ENCODE measurements at places on chromosomes 2 and 18. TPM values are rescaled to one million over a fixed set of nuclear protein-coding genes. Genes with fewer than 3 reads are reported as not detected.

- no peak for DNase-seq
These were observed 187.8 kb upstream of the RAB6C start for GRCh38 chr2:129791712-129792111.

- DNase-seq = no peak
These were observed 16.5 kb downstream of the BIN1 start for GRCh38 chr2:127090281-127091120.

DNA sequence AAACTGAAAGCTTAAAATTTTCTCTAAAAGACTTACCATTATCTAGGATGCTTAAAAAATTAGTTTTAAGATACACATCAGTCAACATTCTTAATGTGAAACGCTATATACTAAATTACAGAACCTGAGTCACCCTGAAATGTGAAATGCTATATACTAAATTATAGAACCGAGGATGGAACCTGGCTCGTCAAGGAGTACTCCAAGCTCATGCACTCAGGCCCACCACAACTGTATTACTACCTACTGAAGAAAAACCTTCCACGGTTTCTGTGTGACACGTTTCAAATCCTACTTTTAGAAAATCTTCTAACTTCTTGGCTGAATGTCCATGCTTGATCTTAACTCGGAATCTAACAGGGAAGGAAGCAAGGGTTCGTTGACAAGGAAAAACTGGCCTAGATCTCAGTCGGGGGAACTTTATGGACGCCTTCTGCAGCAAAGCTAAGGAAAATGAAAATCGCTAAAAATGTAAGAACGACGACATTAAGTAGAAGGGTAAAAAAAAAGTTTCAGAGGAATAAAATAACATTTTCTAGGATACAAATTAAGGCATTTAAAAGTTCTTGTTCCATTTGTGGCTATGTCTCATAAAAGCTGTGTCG is 1.4 kb downstream of the PRKD3 start:
- DNase-seq = no peak

DNA sequence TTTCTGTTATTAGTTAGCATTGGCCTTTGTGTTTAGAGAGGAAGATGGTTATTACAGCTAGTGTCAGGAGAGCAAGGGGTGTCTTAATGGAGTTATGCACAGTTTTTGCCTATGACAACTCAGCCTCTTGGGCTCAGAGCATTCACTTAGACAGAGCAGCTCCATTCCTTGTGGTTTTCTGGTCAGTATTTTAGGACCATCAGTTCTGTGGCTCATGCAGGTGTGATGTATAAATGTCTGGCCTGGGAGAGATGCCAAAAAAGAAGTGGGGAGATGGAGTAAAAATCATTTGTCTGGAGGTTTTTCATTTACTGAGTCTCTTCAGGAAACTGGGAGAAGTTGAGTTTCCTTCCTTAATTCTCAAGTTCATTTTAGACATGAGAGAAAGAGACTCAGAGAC is 79.7 kb downstream of the PRKCE start:
- no peak for DNase-seq

DNA sequence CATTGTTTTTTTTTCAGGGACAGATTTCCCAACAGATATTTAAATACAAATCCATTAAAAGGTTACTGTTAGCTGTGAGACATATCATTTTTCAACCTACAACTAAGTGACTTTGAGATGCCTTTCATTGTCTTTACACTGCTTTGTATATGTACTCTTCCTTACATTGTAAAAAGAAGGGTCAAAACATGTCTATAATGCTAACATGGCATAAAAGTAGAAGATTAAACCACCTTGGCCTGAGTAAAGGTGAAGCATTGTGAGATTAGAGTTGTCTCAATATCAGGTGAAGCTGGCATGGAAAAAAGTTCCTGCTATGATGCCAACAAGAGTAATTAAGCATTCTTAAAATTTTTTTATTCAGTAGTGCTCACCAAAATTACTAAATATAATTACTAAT is 1508.5 kb upstream of the NXPH2 start:
- no peak for DNase-seq

DNA sequence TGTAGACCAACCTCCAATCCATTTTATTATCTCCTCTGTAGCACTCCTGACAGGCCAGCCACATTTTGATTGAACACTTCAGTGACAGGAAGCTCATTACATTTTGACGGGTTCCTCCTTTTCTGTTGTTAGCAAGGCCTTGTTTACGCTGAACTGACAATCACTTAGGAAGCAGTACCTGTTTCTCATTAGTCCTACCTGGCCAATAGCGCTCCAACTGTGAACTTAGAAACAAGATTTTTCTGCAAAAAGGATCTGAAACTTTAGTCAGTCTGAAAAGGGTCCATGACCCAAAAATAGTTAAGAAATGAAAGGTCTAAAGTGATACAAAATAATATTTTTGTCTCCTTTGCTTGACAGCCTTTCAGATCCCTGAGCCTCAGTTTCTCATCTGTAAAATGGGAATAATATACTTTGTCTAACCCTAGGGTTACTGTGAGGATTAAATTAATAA is 119.6 kb upstream of the MSTN start:
- DNase-seq = no peak

DNA sequence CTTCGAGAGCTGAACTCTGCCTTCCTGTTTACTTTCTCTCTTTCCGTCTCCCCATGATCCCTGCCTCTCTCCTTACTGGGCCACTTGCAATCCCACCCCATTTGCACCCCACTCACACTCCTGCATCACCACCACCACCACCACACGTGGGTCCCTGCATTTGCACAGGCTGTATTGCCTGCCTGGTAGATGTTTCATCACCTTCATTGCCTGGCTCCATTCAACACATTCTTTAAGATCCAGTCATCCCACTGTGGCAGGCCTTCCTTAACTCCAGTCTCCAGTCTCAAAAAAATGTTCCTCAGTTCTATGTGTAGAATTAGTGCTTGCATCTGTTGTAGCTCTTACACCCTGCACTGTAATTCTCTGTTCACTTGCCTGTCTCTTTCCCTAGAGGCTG is 13.9 kb downstream of the NOSTRIN start:
- DNase-seq = no peak

DNA sequence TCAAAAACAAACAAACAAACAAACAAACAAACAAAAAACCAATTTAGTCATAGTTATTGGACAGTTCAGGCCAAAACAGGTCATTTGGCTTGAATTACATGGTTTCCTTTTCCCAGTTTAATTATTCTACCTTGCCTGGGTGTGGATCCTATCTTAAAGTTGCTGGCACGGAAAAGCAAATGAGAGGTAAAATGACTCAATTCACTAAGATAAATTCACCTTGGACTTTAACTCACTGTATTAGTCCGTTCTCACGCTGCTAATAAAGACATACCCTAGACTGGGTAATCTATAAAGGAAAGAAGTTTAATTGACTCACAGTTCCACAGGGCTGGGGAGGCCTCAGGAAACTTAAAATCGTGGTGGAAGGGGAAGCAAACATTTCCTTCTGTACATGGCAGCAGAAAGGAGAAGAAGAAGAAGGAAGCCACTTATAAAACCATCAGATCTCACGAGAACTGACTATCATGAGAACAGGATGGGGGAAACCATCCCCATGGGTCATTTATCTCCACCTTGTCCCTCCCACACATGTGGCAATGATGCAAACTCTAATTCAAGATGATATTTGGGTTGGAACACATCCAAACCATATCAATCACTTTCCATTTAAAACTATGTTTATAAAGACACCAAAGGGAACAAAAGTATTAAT is 22.5 kb upstream of the TRAPPC8 start:
- DNase-seq = no peak

GRCh38 chr2:192953116-192953515 is 758.4 kb upstream of the TMEFF2 start:
- DNase-seq = no peak

GRCh38 chr2:121418494-121419058 is 112.1 kb upstream of the RNU4ATAC start:
- DNase-seq = no peak

DNA sequence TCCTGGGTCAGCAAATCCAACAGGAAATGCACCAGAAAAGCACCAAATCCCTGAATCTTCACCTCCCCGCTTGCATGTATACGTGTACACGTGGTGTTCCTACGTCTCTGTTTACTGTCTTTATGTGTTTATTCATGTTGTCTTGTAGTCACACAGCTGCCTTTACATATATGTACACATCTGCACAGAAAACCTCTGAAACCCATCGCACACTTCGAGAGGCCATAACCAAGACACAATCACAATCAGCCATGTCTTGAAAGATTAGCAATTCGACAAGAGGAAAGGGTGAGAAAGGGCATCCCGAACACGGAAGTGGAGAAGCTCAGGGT is 98.1 kb downstream of the PLB1 start:
- DNase-seq = no peak

DNA sequence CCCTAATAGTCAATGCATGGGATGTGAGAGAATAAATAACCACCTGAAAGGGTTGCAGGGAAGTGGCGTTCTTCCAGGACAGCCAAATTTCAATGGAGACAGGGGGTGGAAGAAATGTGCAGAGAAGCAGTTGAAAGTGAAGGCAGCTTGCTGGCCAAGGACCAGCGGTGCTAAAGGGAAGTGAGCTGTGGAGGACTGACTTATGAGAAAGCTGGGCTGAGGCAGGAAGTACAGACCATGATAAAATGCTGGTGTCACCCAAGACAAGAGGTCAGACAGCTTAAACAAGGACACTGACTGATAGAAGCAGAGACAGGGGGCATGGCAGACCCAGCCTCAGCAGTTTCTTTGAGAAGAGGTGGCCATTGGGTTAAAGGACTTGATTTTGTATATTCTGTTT is 106.7 kb downstream of the DTNB start:
- no peak for DNase-seq

GRCh38 chr2:197915548-197916265 is 111.3 kb downstream of the PLCL1 start:
- no peak for DNase-seq

- DNase-seq = no peak
These were observed 198.8 kb downstream of the DCDC2C start for GRCh38 chr2:3902131-3902530.

AMER3 gene
- total RNA-seq = not detected

AKAIN1 gene
- not detected for total RNA-seq

CPLX4 gene
- not detected for total RNA-seq

ZNF892 gene
- total RNA-seq = 3.0 TPM

LYPD6B gene
- not detected for total RNA-seq

KYNU gene
- 1.4 TPM for total RNA-seq

OLA1 gene
- total RNA-seq = 69.2 TPM

CD207 gene
- total RNA-seq = not detected

KCNS3 gene
- 4.9 TPM for total RNA-seq

GPR35 gene
- total RNA-seq = 2.1 TPM

UPP2 gene
- not detected for total RNA-seq
